Gastrocnemius medialis (tissue), 4 donors: ENCODE measurements at places on chromosomes 1 and 21.

DNA sequence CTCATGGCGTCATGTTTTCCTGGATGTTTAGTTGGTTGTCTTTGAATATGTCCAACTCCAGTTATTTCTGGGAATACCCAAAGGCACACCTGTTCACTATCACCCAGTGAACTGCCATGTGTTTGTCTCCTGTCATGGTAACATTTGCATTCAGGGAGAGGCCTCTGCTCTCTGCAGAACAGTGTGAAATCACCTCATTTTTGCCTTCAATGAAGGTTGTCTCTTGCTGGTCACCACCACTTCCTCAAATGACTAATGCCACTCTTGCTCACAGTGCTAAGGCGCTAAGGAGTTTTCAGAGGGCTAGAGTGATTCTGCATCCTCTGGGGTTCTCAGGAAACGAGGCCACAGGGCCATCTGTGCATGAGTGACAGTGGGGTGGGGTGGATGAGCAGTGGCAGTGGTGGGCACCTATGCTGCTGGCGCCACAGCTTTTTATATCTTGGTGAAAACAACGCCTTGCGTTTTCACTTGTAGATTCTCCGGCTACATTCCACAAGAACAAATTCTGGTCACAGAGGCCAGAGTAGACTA lies 60.0 kb upstream of the ATP5PO start:
- DNase-seq = no peak

- no peak for DNase-seq
These were observed 90.0 kb downstream of the STUM start for GRCh38 chr1:226638608-226639007.

DNA sequence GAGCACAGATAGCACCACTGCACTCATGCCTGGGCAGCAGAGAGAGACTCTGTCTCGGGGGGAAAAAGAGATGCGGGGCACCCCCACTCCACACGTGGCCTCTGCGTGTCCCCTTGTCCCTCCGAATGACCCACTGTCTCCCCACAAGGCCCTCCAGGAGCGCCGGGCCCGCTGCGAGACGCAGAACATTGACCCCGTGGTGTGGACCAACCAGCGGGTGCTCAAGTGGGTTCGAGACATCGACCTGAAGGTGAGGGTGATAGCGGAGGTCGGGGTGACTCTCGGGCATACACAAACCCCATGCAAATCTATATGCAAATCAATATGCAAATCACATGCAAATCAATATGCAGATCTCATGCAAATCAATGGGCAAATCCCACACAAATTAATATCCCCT lies 50.3 kb upstream of the TMEM51 start:
- DNase-seq = no peak

DNA sequence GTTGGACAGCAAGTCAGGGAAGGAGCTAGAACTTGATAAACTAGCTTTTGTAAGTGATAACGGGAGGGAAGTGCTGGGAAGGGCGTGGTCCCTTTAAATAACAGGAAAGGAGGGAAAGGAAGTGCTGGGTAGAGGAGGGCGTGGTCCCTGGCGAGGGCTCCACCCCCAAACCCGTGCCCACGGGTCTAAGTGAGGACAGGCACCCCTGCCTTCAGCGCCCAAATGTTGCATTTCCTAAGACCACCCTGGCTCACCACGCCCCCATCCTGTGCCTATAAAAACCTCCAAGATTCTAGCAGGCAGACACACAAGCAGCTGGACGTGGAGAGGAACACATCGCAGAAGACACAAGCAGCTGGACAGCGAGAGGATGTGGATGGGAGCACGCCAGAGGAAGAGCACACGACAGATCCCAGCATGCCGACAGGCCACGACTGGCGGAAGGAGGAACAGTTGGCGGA lies 58.5 kb downstream of the PALMD start:
- DNase-seq = no peak
